ENCODE measurements at places on chromosomes 5 and 9.
A peak's percentile ranks its signal among the peaks of the same experiment; 100 is the strongest.

- no peak overlapping the region for H3K27ac ChIP-seq
- peaks cover 23% of the 10 kb centered on the region for H3K4me1 ChIP-seq
- no peak overlapping the region for H3K4me3 ChIP-seq
- DNase-seq = no peak
- H3K27me3 ChIP-seq = no peaks in the 10 kb centered on the region
Measured at GRCh38 chr9:35333551-35333950, 156.4 kb upstream of the RUSC2 start.

DNA sequence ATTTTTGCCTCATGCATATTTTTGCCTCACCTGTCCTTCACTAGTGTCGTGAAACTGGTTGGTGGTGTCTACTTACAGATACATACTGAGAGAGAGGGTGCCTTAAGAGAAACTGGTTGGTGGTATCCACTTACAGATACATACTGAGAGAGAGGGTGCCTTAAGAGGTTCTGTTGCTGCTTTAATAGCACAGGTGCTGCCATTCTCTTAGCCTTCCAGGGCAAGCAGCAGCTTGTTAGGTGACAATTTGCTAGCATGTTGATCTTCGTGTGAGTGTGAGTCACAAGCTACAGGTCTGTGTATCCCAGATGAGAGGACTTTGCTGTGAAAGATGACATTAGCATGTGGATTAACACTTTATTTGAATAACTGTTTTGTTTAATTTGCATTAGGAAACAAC is 1.4 kb downstream of the PTTG1 start:
- DNase-seq = no peak
- H3K4me1 ChIP-seq = peaks cover 15% of the 10 kb centered on the region
- H3K27me3 ChIP-seq = no peaks in the 10 kb centered on the region
- H3K36me3 ChIP-seq = peaks cover 26% of the 10 kb centered on the region
- H3K27ac ChIP-seq = no peak overlapping the region
- peak overlapping the region; percentile 94 for H3K4me3 ChIP-seq

- no peaks in the 10 kb centered on the region for H3K36me3 ChIP-seq
- no peaks in the 10 kb centered on the region for H3K27me3 ChIP-seq
- DNase-seq = no peak
- H3K4me3 ChIP-seq = no peak overlapping the region
- H3K27ac ChIP-seq = no peak overlapping the region
Measured at GRCh38 chr5:50808406-50808805, 142.0 kb downstream of the PARP8 start.

DNA sequence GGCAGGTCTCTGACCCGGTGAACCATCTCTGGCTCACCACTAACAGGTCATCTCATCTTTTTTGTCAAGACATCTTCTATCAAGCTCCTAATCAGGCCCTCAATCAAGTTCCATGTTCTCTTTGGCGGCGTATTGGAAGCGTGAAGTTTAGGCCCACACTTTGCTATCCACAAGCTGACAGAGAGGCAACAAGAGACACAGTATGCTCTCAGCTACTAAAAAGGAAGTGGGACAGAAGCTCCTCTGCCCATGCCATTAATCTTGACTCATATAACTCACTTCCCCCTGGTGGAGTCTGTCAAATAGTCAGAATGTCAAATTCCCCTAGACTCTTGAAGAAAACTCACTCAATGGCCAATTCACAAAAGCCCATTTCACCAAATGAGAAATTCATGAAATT is 77.6 kb upstream of the TMC1 start:
- H3K27ac ChIP-seq = no peak overlapping the region
- peaks cover 7% of the 10 kb centered on the region for H3K4me1 ChIP-seq
- DNase-seq = no peak
- no peaks in the 10 kb centered on the region for H3K36me3 ChIP-seq
- no peaks in the 10 kb centered on the region for H3K27me3 ChIP-seq
- no peak overlapping the region for H3K4me3 ChIP-seq

DNA sequence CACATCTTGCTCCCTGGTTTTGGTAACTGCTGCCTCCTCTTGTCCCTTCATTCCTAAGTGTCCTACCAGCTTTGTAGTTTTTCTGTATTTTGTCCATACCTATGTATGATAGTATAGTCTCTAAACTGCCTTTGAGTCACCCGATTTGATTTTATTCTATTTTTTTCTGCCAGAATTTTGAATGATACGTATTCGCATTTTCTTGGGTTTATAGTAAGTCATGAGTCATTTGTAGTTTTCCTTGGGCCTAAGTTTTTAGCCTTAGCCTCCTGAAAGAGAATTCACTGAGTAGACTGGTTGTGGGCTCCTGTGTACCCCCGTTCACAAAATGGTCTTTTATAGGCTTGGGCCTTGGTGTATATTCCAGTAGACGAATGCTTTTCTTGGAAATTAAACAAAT is 59.6 kb downstream of the LRRTM2 start:
- no peaks in the 10 kb centered on the region for H3K27me3 ChIP-seq
- peaks cover 83% of the 10 kb centered on the region for H3K36me3 ChIP-seq
- no peak overlapping the region for H3K4me3 ChIP-seq
- no peak overlapping the region for H3K27ac ChIP-seq
- H3K4me1 ChIP-seq = no peaks in the 10 kb centered on the region

DNA sequence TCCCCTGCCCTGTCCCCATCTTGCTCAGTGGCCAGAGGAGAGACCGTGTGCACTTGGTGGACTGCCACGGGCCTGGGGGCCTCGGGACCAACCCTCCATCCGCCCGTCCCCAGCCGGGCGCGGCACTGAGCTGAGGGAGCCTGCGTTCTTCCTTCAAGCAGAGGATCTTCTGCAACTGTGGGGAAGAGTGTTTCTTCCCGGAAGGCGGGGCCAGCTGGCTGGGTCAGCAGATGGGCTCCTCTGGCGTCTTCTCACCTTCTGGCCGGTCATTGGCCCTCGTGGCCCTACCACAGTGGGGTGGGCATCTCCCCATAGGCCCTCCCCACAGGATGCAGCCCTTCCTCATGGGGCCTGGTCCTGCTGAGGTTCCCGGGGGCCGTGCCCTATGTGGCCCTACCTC is 17.4 kb downstream of the RXRA start:
- no peaks in the 10 kb centered on the region for H3K4me1 ChIP-seq
- H3K27ac ChIP-seq = no peak overlapping the region
- H3K27me3 ChIP-seq = no peaks in the 10 kb centered on the region
- H3K4me3 ChIP-seq = no peak overlapping the region
- no peaks in the 10 kb centered on the region for H3K36me3 ChIP-seq

GRCh38 chr9:134537951-134538641 is 103.5 kb upstream of the COL5A1 start:
- DNase-seq = no peak
- no peaks in the 10 kb centered on the region for H3K4me1 ChIP-seq
- H3K27ac ChIP-seq = no peak overlapping the region
- H3K4me3 ChIP-seq = no peak overlapping the region
- no peaks in the 10 kb centered on the region for H3K27me3 ChIP-seq

Data from endodermal cell (in vitro differentiated cells).